ENCODE measurements at places on chromosomes 12 and 14.

GRCh38 chr12:66823857-66824570 lies 145.1 kb upstream of the GRIP1 start:
- no peak for DNase-seq

- DNase-seq: no peak
Measured at GRCh38 chr12:97801471-97802059, 339.0 kb downstream of the RMST start.

DNA sequence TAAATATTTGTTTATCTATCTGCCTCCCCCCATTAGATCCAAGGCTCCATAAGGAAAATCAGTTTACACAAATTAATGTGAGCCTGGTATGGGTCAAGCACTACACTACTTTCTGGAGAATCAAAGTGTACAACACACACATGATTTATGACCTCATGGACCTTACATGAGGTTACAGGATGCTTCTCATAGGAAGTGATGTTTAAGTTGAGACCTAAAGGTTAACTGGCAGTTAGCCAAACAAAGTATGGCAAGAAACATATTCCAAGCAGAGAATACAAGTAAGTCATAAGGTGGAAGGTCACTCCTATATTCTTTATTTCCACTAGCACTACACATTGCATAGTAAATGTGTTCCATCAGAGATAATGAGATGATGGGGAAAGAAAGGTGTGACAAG lies 39.2 kb downstream of the OSBPL8 start:
- DNase-seq: no peak

- DNase-seq: no peak
Measured at GRCh38 chr14:104971447-104972240, 6.5 kb downstream of the AHNAK2 start.

Measured in brain (organoid and tissue), 16 donors.